ENCODE measurements at places on chromosomes 5 and 9.

- H3K4me3 ChIP-seq = no peak overlapping the region
- no peaks in the 10 kb centered on the region for H3K36me3 ChIP-seq
- H3K27ac ChIP-seq = no peak overlapping the region
Observed at GRCh38 chr9:91305596-91306295, 56.0 kb downstream of the AUH start.

DNA sequence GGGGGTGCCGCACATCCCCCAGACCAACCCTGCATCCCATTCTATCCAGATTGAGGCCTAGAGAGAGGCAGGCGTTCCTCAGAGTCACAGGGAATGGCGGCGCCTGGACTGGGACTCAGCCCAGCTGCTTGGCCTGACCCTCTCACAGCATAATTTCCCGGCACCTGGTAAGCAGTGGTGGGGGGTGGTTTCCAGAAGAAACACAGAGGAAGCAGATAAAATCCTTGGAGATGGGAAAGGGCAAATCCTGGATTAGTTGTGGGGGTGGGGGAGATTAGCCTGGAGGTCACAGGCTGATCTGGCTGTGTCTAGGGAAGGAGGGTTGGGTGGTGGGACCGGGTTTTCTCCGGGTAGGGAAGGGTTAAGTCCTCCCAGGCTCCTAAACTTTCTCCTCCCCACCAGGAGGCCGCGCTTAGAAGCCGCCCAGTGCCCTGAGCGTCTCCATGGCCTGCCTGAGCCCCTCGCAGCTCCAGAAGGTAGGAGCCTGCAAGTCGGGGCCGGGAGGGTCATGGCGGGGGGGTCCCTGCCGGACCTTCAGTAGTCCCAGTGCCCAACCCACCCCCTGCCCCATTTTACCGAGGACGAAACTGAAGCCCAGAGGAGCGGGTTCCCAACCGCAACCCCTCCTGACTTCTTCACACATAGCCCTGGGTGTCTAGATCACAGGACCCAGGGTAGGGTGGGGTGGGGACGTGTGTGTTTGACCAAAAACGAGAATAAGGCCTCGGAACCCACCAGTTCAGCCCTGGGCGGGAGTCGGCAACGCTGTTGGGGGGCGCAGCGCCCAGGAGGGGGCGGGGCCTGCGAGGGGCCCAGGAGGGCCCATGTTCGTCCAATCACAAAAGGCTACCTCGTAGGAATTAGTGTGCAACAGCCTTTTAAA, 1.3 kb downstream of the PHYHD1 start:
- H3K27ac ChIP-seq = no peak overlapping the region
- peaks cover 11% of the 10 kb centered on the region for H3K4me1 ChIP-seq
- peak overlapping the region; percentile 39 for H3K4me3 ChIP-seq
- DNase-seq = no peak

DNA sequence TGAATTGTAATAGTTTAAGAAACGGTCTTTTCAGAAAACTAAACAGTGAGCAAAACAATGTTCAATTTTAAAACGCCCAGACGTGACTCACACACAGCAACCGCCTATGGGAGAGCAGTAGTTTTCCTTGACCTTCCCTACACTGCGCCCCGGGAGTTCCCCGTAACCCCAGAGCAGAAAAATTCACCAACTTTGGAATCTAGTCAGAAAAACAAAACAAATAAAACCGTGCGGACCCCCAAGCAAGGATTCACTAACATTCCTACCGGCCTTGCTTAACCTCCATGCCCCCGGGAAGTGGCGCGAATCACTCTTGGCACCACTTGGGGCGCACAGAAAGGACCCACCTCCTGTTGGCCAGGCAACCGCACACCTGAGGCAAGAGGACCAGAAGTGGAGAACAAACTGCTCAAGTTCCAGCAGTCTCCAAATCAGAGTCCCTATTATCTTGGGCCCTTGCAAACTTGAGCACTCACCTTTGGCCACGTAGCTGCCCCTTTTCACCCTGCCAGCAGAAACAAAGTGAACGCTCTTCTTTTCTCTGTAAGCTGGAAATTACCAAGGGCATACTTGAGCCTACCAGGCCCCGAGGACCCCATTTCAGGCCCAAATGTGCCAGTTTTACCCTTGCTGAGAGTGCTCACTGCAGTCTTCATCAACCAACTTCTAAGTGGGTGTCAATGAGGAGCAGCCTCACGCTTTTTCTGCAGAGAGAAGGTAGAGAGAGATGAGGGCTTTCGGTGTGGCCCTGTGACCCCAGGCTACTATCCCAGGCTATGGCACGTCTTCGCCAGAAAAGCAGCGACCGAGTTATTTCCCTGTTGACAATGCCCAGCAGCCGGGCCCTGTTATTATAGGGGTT, 189.7 kb downstream of the MEF2C start:
- peaks cover 37% of the 10 kb centered on the region for H3K27me3 ChIP-seq
- no peak for DNase-seq
- H3K4me1 ChIP-seq = peaks cover 20% of the 10 kb centered on the region
- peak overlapping the region; percentile 53 for H3K4me3 ChIP-seq
- H3K36me3 ChIP-seq = no peaks in the 10 kb centered on the region

DNA sequence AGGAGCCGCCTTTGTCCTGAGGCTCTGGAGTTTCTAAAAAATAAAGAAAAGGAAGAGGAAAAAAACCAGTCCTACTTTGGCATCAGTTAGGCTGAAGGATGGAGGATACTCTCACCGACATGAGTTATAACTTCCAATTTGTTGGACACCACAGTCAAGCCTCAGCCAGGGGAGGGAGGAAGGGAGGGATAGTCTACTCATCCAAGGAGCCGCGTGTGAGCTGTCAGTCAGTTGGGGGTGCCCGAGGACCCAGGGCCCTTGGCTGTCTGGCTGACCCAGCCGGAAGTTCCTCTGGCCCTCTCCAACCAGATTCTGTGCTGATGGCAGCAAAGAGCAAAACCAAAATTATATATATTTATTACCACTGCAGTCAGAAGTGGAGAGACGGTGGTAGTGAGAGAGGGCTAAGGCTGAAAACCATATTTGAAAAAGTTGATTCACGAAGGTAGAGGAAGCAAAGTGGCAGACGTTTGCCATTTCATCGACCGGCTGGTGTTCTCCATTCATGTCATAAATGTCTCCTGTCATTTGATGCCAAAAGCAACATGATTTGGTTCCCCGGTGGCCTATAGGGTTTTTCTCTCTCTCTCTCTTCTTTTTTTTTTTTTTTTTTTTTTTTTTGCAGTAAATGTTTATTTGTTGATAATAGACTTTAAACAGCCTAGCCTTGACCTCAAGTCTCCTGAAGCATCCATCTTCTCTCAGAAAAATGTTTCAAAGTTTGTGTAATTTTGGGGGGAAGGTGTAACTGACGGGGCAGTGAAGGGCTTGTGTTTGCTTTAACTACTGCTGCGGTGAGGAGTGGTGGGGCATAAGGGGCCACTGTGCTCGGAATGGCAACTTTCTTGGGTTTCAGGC, 7.6 kb downstream of the LMX1B start:
- no peak overlapping the region for H3K4me3 ChIP-seq
- no peaks in the 10 kb centered on the region for H3K4me1 ChIP-seq
- H3K27me3 ChIP-seq = peaks cover 98% of the 10 kb centered on the region

DNA sequence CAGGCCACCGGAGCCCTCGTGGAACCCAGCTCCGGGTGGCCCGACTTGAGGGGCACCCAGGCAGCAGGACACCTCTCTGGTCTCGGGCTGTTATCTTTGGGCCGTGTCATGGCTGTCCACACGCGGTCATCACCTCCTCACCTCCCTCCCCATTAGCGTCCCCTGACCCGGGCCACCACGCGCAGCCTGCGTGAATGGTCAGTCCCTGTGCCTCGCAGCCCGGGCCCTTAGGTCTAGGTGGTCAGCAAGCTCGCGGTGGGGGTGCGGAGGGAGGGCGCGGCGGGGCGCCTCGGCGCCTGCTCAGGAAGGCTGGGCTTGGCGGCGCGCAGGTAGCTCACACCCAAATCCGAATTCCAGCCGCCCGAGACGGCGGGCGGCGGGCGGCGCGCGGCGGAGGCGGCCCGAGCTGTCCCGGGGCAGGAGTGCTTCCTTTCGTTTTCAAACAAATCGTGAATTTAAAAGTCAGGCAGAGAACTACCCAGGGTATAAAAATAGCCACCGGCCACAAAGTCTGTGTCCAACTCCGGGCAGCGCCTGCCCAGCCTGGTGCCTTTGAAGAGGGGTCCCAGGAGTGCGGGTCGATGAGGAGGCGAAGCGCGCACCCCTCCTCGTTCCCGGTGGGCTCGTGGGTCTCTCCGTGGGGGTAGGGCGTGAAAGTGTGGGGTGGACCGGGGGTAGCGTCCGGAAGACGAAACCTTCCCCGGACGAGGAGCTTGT, 1.0 kb upstream of the RXRA start:
- peaks cover 46% of the 10 kb centered on the region for H3K4me1 ChIP-seq
- DNase-seq = peak; percentile 38
- H3K27ac ChIP-seq = peak overlapping the region; percentile 87
- H3K4me3 ChIP-seq = peak overlapping the region; percentile 73
- no peaks in the 10 kb centered on the region for H3K36me3 ChIP-seq

DNA sequence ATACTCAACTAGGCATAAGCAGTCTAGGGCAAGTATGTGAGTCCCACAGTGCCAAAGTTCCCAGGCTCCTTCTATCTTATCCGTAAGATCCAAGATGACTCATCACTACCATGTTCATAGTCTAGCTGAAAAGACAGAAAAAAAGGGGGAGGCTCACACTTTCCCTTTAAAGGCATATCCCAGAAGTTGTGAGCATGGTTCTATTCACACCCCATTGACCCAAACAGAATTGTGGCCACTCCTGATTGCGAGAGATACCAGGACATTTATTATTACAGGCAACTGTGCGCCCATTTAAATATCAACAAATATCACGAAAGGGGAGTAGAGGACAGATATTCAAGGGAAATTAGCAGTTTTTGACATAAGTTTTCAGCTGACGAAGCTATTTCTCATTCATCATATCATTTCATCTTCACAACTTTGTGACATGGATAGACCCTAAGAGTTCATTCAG, 8.1 kb upstream of the PFDN1 start:
- H3K4me3 ChIP-seq = no peak overlapping the region
- peak overlapping the region; percentile 98 for H3K27ac ChIP-seq
- H3K36me3 ChIP-seq = no peaks in the 10 kb centered on the region
- DNase-seq = peak; percentile 96
- H3K4me1 ChIP-seq = peaks cover 46% of the 10 kb centered on the region

DNA sequence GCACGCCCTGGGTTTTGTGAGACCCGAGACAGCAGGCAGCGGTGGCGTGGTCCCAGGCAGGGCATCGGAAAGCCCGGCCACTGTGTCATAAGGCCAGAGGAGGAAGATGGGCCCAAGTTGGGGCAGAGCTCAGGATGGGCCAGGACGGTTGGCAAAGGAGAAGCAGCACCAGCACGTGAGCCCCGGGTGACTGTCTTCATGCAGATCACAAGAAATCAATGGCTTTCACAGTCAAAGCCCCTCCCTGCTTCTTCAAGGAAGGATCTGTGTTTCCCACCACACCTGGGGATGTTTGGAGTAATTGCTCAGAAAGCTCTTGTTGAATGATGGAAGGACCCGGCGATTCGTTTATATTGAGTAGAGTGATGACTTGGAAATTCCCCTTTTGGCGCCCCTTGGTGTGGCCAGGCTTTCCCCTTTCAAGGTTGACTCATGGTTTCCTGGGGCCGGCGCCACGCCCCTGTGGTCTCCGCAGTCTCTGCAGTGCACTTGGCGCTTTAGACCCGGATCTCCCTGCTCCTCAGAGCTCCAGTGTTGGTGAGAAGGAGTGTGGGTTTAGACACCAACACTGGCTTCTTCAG, 52.1 kb downstream of the IL31RA start:
- H3K4me3 ChIP-seq = no peak overlapping the region
- H3K4me1 ChIP-seq = peaks cover 25% of the 10 kb centered on the region
- H3K27me3 ChIP-seq = no peaks in the 10 kb centered on the region
- no peaks in the 10 kb centered on the region for H3K36me3 ChIP-seq
- peak; percentile 55 for DNase-seq

GRCh38 chr5:36701085-36701698, 94.8 kb downstream of the SLC1A3 start:
- H3K36me3 ChIP-seq = no peaks in the 10 kb centered on the region
- peaks cover 20% of the 10 kb centered on the region for H3K27me3 ChIP-seq
- H3K27ac ChIP-seq = no peak overlapping the region
- no peak overlapping the region for H3K4me3 ChIP-seq
- no peaks in the 10 kb centered on the region for H3K4me1 ChIP-seq

DNA sequence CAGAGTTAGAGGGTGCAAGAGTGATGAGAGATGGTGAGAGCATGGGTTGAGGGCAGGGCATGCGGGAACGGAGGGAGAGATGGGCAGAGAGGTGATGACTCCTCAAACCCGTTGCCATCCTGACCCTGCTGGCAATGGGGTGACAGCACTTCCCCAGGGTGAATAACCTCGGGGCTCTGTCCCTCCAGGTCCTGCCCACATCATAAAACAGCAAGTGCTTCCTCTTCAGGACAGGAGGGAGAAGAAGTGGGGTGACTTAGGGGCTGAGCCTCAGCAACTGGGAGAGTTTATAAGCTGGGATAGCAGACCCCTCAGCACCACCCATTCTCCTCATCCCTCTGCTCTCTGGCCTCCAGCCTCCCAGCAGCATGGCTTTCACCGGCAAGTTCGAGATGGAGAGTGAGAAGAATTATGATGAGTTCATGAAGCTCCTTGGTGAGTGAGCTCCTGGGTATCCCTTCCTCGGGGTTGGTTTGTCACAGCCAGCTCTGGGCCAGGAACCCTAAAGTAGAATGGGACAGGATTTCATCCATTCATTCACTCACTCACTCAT, at the start of gene FABP6:
FABP6 (plus strand) TSS at position 317 of the 553 bp plus-strand sequence; CDS start at position 369, 52 bp downstream.
- H3K4me1 ChIP-seq = peaks cover 5% of the 10 kb centered on the region
- no peaks in the 10 kb centered on the region for H3K36me3 ChIP-seq
- no peak within 1 kb of the TSS for H3K27ac ChIP-seq
- DNase-seq = no peak
- no peaks in the 10 kb centered on the region for H3K27me3 ChIP-seq
- H3K4me3 ChIP-seq = no peak within 1 kb of the TSS

DNA sequence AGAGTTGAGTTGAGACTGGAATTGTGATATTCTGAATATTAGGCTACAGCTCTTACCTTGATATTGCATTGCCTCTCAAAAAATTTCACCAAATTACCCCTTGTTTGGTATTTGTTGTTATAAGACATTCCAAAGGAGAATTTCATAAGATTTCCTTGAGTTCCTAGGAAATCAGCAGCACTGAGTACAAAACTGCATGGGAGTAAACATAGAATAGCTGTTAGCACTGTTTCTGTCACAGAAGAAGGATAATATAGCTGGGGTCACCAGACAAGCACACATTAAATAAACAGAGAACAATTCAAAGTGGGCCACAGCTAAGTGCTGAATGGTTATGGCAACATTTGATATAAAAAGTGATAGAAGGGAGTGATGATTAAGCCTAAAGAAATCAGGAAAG, 724.3 kb downstream of the PRELID2 start:
- no peak overlapping the region for H3K27ac ChIP-seq
- no peak for DNase-seq
- no peaks in the 10 kb centered on the region for H3K27me3 ChIP-seq
- no peak overlapping the region for H3K4me3 ChIP-seq
- no peaks in the 10 kb centered on the region for H3K4me1 ChIP-seq

Measured in astrocyte (in vitro differentiated cells and primary cell).